ENCODE measurements at places on chromosomes 12 and 14.

- DNase-seq = no peak
Observed at GRCh38 chr12:66516133-66516532, 162.7 kb downstream of the GRIP1 start.

GRCh38 chr12:65596514-65597091 lies 227.7 kb upstream of the HMGA2 start:
- DNase-seq = no peak

DNA sequence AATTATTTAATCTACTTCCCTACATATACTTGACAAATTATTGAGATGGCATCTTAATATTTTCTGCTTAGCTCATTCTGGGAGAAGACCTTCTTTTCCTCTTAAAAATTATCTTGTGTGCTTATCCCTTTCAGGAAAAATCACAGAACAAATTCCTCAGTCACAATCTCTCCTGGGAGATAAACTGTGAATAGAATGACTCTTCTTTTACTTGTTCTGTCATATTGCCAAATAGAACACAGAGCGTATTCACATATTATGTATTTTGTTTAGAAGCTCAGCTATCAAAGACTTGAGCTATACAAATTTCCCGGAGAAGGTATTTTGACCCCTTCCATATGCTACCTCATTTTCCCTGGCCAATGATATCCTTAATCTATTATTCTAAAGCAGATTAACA lies 146.7 kb downstream of the TMEM117 start:
- no peak for DNase-seq

DNA sequence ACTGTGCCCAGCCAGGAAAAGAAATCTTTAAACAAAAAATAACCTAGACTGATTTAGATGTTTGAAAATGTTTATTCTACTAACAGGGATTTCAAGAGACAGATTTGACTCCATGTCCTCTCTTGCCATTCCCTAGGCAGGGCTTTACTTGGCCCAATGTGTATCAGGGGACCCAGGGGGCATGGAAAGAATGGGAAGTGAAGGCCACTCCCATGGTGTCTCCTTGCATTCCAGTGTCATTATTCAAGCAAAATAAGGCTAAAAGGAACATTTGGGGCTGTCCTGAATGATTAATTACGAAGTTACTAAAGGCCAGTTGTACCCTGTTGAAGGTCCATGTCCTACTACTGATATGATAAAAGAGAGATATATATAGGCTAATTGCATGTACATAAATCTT lies 151.9 kb upstream of the ATF7IP start:
- no peak for DNase-seq
